Activated T-cell treated with anti-CD3 and anti-CD28 coated beads, Interleukin-2, amount 50 U/mL, for 4 hours (primary cell): ENCODE measurements at places on chromosomes 3 and 15.

GRCh38 chr3:36394176-36394575 is 13.9 kb downstream of the STAC start:
- DNase-seq: no peak

- DNase-seq: no peak
These were observed 14.2 kb downstream of the FBN1 start for GRCh38 chr15:48631176-48631770.

GRCh38 chr15:61640756-61641155 is 411.7 kb upstream of the RORA start:
- DNase-seq: no peak

DNA sequence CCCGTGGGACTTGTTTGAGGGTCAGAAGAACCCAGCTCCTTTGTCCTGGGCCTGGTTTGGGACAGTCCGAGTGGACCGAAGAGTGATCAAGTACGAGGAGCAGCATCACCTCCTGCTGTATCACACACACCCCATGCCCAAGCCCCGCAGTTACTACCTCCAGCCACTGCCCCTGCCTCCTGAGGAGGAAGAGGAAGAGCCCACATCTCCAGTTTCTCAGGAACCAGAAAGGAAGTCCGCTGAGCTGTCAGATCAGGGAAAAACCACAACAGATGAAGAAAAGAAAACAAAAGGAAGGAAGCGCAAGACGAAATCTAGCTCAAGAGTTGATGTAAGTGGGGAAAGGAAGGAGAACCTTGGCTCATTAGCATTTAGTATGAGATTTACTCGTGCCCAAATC is 3.3 kb upstream of the P2RY12 start:
- no peak for DNase-seq

DNA sequence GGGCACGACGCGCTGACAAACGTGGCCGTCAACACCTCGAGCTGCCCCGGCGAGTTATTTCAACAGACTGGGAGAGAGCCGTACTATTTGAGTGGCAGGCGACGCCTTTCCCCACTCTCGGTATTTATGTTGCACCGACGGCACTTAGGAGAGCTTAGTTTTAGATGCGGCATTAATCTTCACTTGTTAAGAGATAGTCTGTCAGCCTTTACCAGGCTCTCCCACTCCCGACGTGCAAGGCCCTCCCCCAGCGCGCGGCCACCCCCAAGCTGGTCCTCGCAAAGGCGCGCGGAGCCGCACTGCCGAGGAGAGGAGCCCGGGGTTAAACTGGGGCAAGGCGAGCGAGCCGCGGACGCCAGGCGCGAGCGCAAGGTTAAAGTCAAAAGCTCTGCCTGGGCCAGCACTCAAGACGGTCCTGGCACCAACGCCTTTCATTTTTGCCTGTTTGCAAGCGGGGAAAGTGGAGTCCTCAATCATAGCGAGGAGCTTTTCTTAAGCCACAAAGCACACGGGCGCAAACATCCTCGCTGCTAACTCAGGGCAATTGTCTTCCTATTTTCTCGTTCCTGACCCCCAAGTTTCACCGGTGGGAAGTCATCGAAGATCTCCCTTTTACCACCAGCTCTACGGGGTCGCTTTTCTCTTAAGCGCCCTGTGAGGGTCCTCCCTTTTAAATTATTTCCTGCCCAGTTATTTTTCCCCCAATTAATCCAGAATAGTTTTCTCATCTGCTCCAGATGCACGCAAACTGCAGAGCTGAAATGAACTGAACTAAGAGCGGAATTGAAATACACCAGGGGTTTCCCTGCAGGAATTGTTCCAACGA is 86.6 kb downstream of the NR2F2 start:
- no peak for DNase-seq

DNA sequence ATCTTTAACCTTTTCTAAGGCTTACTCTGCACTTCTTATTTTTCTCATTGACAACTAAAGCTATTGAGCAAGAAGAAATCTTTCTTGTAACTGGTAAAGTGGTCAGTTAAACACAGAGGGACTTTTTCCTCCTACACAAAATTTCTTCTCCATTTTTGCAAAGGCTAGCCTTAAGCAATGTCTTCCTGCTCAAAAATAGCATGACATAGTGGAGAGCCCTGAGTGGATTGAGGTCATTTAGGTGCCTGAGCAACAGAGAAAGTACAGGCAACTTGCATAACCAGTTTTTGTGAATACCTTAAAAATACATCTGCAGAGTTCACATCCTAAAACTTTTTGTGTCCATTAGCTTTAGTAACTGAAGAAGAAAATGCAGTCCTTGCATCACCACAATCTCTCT is 144.7 kb upstream of the TTC14 start:
- DNase-seq: no peak

GRCh38 chr3:113546414-113546893 is 14.1 kb downstream of the SIDT1 start:
- DNase-seq: no peak

DNA sequence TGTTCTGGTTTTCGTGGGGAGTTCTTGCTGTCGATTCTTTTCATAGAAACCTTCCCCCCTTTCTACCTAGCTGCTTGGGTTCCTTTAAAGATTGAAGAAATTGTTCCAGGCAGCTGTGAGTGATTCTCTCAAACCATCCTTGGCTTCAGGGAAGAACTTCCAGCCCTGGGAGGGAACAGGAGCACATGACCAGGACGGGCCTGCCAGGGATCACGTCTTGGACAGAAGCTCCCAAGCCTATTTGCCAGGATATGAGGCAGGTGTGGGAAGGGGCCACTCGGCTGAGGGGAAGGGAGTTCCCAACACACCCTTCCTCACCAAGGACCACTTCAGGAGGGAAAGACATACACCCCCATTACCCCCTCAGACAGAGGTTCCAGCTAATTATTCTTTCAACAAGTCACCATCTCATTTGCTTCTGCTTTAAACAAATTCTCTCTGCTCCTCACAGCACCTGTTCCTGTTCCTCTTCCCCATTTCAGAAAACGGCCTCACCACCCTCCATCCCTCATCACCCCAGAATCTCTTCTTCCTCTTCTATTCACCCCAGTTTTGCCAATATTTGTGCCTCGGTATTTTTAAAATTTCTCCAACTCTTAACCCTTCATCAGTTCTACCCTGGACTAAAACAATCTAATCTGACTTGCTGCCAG is 62.5 kb downstream of the WHAMM start:
- DNase-seq: no peak

DNA sequence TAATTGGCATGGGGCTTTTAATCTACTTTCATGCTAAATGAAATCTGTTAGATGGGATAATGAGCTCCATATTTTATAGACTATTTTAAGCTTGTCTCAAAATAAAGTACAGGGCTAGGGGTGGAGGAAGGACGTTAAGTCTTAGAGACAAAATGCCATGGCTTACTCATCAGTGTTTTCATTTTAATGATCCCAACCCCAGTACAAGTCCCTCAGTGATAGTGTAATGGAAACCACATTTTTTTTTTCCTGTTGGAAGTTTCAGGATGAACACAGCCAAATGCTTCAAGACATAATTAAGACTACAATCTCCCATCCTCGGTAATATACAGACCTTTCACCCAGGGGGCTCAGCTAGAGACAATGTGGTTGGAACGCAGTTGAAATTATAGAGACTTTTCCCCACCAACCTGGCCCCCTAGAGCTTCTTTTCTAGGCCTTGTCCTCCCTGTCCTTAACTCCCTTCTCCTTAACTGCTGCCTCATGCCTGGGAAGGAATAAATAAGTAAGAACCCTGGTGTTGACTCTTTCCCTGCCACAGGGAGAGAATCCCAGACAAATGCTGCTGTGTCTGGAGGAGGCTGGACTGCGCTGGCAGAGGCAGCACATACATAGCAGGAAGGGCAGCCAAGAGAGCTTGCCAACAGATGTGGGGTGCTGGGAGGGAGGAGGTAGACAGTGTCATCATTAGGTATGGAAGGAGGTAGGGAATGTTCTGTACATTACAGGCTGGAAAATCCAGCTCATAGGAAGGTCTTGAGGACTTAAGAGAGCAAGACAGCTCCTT is 115.4 kb upstream of the ROPN1 start:
- DNase-seq: no peak

- DNase-seq: no peak
These were observed 41.2 kb downstream of the HES1 start for GRCh38 chr3:194177141-194177540.

- no peak for DNase-seq
These were observed 21.0 kb downstream of the THSD4 start for GRCh38 chr15:71136159-71136783.

GRCh38 chr3:65712140-65712539 is 326.6 kb downstream of the MAGI1 start:
- DNase-seq: no peak
